CD4-positive, alpha-beta T cell treated with Interleukin-4 for 1 hour (primary cell): ENCODE measurements at places on chromosomes 16 and 17.

DNA sequence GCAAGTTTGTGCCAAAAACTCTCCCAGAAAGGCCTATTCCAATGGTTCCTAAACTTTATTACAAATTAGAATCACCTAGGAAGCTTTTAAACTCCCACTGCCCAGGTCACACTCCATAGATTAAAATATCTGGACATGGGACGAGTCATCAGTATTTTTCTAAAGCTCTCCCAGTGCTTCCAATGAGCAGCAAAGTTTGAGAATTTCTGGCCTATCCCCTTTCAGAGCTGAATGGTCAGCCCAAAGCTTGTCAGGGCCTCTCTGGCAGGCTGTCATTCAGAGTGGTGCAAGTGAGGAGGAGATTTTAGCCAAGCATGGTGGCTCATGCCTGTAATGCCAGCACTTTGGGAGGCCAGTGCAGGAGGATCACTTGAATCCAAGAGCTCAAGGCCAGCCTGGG lies 2.4 kb downstream of the BCL6B start:
- DNase-seq: no peak

DNA sequence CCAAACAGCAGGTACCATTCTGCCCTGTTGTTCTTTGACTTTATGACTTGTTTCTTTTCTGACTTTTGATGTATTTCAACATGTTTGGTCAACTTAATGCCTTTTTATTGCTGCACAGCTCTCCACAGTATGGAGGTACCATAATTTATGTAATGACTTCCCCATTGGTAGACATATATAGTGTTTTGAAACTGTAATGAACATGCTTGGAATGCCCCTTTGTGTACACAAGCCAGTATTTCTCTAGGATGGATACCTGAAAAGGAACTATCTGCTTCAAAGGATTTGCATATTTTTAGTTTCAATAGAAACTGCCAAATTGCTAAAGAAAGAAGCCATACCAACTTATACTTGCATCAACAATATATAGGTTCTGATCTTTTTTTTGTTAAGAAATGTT lies 66.1 kb downstream of the NOG start:
- no peak for DNase-seq

- no peak for DNase-seq
Observed at GRCh38 chr16:2490190-2491105, 15.5 kb downstream of the TBC1D24 start.

- DNase-seq: no peak
Observed at GRCh38 chr17:82461827-82462524, 3.4 kb downstream of the NARF start.

- no peak for DNase-seq
Observed at GRCh38 chr17:28330671-28331070, 4.6 kb downstream of the IFT20 start.

- DNase-seq: no peak
Observed at GRCh38 chr16:2785101-2785991, 2.0 kb downstream of the PRSS33 start.

- no peak for DNase-seq
Observed at GRCh38 chr16:86338403-86339115, 171.8 kb upstream of the FOXF1 start.

- DNase-seq: no peak
Observed at GRCh38 chr17:57466017-57466471, 209.7 kb downstream of the MSI2 start.

GRCh38 chr16:19598805-19599510 lies 43.5 kb downstream of the VPS35L start:
- DNase-seq: no peak

DNA sequence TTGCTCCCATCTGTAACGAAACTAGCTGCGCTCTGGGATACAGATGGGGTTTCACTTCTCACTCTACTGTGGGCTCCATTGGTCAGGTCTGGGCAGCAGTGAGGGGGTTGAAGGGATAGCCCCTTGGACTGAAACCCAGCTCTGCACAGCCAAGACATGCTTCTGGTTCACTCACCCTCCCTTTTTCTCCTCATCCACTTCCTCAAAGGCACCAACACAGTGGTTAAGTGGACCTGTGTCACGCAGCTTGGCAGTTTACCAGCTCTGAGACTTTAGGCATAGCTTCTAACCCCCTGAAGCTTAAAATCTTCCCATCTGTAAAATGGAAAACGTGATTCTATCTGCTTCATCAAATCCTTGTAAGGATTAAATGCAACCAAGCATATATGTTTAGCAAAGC lies 11.5 kb upstream of the KRT38 start:
- no peak for DNase-seq

GRCh38 chr17:77032929-77033328 lies 107.8 kb upstream of the SEC14L1 start:
- DNase-seq: no peak

GRCh38 chr17:30377574-30378240 lies 1.0 kb upstream of the CPD start:
- no peak for DNase-seq
